C1 segment of cervical spinal cord (tissue), 14 donors: ENCODE measurements at places on chromosomes 3 and 15.

DNA sequence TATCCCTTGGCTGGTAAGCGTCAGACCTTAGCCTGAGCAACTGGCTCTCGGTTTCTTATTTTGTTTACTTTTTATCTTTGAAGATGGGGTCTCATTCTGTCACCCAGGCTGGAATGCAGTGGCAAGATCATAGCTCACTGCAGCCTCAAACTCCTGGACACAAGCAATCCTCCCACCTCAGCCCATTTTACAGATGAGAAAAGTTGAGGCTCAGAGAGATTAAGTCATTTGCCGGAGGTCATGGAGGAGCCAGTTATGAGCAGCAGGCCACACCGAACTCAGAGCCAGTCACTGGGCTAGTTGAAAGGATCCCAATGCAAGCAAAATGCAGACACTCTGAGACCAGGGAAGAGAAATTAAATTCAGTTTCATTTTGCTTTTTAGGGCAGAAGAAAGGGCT lies 293.6 kb downstream of the SHQ1 start:
- no peak for DNase-seq

DNA sequence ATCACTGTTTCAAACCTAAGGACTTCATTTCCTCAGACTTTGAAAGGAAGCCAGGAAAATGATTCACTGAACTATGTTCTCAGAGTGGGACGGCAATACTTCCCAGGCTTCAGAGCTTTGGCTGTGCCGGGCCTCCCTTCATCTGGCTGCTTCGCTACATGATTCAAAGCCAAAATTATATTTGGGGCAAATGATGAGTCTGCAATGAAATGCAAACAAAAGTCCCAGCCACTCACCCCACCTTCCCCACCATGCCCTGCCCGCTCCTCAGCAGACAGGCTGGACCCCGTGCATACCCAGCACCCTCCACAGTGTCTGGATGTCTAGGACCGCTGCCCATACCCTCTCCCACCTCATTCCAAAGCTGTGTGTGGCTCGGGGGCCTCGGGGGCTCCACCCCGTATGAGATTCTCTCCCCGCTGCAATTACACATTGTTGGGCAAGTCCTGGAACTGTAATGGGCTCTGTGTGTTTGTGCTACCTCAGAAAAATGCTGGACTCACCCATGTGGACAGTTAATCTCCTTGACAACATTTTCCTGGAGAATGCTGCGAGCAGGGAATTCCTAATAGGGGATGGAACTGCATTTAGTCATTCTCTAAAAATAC lies 32.2 kb downstream of the ATP10A start:
- no peak for DNase-seq

DNA sequence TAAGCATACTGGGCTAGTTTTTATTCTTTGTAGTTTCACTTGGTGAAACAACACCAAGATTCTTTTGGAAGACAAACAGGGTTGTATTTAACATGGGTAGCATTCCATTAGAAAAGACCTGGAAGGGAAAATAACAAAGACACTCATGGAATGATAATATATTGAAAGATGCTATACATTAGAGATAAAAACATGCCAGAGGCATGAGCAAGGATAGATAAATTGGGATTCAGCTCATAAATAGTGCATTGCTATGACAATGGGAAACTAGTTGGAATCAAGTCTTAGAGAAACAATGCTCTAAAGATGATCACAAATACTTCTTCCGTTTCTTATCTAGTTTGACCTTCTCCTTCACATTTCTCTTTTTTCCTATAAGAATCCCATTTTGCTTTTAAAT lies 677.4 kb downstream of the ZNF385D start:
- no peak for DNase-seq

GRCh38 chr15:56245871-56246814 lies 2.5 kb upstream of the RFX7 start:
- peak; percentile 27 for DNase-seq

DNA sequence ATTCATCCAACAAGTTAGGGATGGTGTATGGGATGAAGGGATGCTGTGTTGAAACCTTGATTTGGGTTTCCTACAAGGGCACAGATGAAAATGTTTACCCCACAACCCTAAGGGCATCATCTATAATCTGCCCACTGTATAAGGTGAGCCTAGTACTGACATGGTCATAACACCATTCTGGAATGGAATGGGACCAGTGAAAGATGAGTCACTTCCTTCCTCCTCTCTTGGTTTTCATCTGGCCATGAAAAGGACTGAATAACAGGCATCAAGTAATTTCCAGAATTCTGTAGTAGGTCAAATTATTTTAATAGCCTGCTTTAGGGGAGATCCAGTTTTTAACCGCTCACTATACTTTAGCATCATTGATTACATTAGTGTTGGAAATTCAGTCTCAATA lies 538.6 kb downstream of the NR2F2 start:
- DNase-seq, result no peak

- no peak for DNase-seq
These were observed 288.4 kb upstream of the GOLGA6L4 start for GRCh38 chr15:83947156-83947555.

DNA sequence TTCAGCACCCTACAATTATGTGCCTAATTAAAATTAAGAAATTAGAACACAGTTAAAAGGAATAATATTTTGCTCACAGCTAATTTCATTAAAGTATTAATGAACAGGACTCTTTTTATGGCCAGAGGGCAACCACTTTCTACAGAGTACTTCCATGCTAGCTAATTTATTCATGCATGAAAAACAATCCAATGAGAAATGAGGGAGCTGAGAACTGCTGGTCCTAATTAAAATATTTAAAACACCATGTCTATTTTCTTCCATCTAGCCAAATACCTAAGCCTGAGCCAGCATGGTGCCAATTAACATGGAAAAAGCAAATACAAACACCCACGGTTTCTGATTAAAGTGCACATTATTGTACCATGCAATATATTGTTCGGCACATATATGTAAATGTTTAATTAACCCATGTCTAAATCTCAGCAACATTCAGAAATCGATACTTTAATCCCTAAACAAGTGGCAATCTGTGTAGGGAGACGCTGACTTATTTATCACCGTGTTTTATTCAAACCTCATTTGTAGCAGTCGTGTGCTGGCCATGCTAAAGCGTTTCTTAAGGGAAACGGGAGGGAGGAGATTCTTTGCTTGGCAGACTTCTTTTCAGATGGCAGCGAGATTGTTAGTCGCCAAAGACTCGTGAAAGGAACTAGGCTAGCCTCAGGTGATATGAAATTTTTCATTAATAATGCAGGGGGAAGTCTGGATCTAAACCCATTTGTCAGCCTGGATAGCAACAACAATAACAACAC lies 193.5 kb downstream of the ANXA2 start:
- DNase-seq, result no peak

- no peak for DNase-seq
These were observed 169.3 kb upstream of the TRIM42 start for GRCh38 chr3:140508550-140508949.

- no peak for DNase-seq
These were observed 116.4 kb upstream of the HES1 start for GRCh38 chr3:194019398-194020165.

GRCh38 chr15:25663515-25663914 lies 199.6 kb downstream of the ATP10A start:
- no peak for DNase-seq

GRCh38 chr3:29540544-29540943 lies 259.7 kb downstream of the RBMS3 start:
- DNase-seq, result no peak

DNA sequence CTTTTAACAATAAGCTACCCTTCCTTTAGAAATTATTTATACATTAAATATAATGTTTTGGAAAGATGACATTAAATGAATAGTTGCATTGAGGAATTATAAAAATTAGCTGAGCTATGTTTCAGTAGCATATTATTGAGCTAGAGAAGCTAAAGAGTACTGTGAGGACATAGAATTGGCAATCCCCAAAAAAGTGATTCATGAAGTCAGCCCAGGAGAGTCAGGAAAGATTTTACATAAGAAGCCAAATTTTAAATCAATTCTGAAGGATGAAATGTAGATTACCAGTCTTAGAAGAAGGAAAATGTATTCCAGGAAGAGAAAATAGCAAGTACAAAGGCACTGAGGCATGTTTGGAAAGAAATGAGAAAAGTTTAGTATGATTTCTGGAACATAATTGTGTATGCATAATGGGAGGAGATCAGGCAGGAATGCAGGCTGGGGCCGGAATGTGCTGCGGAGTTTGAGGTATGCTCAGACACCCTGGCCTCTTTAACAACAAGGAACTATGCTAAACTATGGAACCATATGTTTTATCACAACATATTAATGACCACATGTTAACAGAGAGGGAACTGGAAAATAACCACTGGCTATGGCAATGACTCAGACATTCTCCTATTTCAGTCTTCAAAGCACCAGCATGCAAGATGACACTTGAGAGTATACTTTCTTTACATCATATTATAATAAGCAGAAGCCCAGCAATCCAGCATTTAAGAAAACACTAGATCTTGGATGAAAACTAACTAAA lies 103.3 kb upstream of the COL8A1 start:
- DNase-seq, result no peak

DNA sequence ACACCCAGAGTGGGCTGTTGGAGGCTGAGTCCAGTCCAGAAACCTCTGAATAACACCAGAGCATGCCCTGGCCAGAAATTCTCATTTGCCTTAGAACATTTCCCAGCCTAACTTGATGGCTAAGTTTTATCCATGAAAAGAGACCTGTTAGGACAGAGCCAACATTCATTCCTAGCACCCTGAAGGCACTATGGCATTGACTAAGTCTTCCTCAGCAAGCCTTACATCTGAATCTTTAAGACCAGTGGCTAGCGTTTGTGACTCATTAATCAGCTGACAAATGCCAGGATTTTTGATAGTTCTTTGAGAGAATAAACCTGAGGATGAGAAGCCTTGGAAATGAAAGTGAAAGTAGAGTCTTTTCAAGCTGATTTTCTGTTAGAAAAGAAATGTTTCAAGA lies 1087.1 kb upstream of the ALCAM start:
- DNase-seq, result no peak

DNA sequence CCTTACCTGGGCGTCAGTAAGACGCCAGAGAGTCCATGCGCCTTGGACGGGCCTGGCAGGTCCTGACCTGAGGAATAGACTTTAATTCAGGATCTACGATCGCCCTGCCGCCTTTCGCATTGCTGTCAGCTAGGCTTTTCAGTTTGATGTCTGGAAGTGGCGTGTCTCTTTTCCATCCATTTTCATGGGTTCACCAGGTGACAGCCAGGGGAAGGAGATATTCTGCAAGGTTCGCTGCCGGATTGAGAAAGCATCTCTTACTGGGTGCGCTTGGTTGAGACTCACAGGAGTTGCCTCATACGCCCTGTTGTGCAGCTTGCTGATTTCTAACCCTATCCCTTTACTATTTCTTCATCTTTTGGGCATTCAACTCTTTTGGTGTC lies 7.4 kb downstream of the EPHA3 start:
- no peak for DNase-seq

DNA sequence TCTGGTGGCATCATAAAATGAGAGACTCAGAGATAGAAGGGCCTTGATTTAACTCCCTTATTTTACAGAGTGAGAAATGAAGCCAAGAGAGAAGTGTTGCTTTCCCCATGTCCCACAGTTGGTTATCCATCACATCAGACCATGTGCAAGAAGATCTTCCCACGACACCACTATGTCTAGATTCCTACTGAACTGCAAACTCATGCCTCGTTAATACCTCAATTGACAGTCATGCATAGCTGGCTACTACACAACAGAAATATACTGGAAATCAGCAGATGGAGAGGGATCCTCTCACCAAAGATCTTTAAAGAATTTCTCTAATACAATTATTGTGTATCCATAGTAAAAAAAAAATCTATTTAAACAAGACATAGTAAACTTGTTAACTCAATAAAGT lies 33.3 kb downstream of the PEAK1 start:
- DNase-seq, result no peak

DNA sequence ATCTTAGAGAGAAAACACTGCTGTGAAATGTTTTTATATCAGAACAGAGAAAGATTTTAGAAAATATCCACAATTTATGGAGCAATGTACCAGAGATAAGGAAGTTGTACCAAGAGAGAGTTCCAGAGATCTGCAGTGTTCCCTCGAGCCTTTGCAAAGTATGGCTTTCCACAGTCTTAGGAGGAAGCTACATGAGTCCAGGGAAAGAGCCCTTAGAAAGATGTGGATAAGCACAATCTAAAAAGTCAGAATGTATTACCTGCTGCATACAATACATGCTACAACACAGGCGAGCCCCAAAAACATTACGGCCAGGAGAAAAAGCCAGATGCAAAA lies 56.4 kb downstream of the ZNF860 start:
- no peak for DNase-seq

GRCh38 chr3:131091768-131092167 lies 65.1 kb downstream of the NEK11 start:
- no peak for DNase-seq

GRCh38 chr15:98953000-98953787 lies 54.4 kb downstream of the PGPEP1L start:
- no peak for DNase-seq

DNA sequence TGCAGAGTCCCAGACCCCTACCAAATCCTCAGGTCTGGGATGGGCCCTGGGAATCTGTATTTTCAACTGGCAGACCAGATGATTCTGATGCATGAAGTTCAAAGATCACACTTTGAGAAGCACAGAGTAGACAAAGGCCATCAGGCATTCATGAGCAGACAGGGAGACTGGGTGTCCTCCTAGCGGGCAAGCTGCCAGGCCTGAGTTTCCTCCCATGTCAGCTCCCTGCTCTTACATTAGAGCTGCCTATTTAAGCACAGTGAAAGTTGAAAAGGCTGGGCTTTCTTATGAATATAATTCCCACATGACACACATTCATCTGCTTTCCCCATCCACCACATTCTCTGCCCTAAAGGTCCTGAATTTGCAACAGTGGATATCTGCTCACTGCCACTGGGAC lies 14.0 kb downstream of the CAPN3 start:
- no peak for DNase-seq

DNA sequence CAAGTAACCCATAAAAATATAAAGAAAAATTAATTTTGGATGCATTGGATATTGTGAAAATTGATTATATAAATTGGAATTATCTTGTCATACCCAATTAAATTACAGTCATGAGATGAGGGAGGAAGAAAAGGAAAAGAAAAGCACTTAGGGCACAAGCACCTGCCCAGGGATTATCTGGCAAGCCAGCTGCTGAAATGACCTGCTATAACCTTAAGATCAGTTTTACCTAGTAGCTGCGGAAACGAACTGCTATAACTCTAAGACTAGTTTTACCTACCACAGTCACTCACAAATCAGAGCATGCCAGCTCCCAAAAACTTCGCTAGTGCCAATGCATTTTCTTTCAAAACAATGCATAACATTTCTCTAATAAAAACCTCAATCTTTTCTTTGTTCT lies 26.2 kb downstream of the LRRFIP2 start:
- no peak for DNase-seq

DNA sequence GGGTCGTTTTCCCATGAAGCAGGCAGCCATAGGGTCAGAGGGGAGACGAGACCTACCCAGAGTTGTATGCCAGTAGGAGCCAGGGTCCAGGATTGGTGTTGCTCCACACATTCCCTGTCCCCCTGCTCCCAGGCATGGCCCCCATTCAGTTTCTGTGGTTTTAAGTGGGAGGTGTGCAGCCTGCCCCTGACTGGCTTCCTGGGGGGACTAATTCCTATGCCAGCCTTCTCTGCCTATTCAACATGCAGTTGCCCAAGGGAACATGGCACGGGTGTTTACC lies 126.3 kb downstream of the EEFSEC start:
- no peak for DNase-seq
